ENCODE measurements at places on chromosomes 12 and 14.

GRCh38 chr12:131682510-131682895 lies 28.4 kb upstream of the SFSWAP start:
- no peak for DNase-seq

- DNase-seq = peak; percentile 57
Observed at GRCh38 chr14:104693482-104694431, 4.3 kb downstream of the INF2 start.

DNA sequence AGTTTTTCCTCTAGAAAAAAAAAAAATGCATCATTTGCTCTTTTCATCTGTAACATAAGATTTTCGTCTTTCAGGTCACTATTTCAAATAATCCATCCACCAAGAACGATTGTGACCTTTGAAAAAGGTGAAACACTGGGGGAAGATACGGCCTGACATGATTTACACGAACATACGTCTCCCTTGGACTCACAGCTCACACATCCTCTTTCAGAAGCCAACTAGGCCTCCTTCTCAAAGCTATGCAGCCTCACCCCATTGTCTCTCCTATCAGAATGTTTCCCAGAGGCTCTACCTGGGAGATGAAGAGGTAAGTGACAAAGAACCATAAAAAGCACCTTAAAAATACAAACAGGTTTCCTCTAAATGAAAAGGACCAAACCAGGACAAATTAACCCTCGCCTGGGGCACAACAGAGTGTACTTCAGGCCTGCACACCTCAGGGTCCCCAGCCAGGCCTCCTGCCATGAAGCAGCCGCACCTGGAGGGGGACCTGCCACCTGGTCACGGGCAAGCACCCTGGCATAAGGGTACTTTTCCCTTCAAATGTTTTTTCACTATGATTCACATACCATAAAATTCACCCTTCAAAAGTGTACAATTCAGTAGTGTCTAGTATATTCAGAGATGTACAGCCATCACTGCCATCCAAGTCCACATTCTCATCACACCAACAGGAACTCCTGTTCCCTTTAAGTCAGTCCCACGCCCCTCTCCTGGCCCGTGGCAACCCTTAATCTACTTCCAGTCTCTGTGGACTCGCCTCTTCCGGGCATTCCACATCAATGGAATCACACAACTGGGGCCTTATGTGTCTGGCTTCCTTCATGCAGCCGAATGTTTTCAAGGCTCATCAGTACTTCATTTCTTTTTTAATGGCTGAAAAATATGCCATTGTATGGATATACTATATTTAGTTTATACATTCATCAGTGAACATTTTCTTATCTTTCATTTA lies 5.4 kb downstream of the SLC15A4 start:
- DNase-seq = no peak

DNA sequence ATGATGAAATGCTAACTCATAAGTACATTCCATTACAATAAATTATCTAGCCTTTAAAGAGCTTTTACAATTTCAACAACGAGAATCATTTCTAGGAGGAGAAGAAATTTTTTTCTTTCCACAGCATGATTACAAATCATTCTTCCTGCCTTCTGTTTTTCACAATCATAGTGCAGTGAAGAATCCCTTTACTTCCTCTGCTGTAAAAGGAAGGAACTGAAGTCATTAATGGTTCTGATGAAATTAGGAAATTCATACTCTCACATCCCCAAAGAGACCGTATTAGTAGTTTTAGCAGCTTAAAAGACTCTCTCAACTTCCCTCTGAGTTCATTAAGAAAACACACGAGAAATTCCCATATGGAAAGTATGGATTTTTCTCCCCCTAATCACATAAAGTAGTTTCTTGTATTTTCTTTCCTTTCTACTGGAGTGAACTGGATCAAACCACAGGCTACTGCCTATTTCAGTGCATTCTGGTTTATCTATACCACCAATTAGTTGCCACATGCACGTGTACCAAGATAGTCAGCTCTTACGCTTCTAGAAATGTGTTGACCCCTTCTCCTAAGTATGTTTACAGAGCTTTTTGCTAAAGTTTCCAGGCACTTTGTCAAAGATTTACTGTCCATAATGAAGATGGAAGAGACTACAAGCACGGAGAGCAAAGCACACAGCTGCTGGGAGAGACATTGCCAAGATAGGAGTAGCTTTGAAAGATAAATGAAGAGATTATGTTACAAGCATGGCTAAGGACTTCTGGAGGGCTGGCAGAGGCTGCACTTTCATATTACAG lies 58.9 kb upstream of the KITLG start:
- no peak for DNase-seq

- DNase-seq = no peak
Observed at GRCh38 chr12:96131230-96131788, 62.9 kb upstream of the ELK3 start.

- DNase-seq = peak; percentile 81
Observed at GRCh38 chr12:46269429-46270241, 792 bp upstream of the SLC38A1 start.

- DNase-seq = no peak
Observed at GRCh38 chr14:61524211-61524806, 171.0 kb upstream of the HIF1A start.

GRCh38 chr12:65655074-65655493 lies 169.2 kb upstream of the HMGA2 start:
- DNase-seq = no peak

GRCh38 chr12:57756406-57757341 lies 1.8 kb downstream of the MARCHF9 start:
- peak; percentile 70 for DNase-seq

- DNase-seq = no peak
Observed at GRCh38 chr14:102154821-102155549, 15.3 kb downstream of the WDR20 start.

Data from Right ventricle myocardium inferior (tissue), 1 donor.